A172 (cell line): ENCODE measurements at places on chromosomes 3 and 15.

GRCh38 chr3:52234516-52235447 is 4.2 kb downstream of the TWF2 start:
- no peak for DNase-seq

GRCh38 chr3:113174801-113175485 is 36.4 kb upstream of the BOC start:
- no peak for DNase-seq

GRCh38 chr15:63553388-63553791 is 43.8 kb upstream of the FBXL22 start:
- DNase-seq: peak; percentile 74

DNA sequence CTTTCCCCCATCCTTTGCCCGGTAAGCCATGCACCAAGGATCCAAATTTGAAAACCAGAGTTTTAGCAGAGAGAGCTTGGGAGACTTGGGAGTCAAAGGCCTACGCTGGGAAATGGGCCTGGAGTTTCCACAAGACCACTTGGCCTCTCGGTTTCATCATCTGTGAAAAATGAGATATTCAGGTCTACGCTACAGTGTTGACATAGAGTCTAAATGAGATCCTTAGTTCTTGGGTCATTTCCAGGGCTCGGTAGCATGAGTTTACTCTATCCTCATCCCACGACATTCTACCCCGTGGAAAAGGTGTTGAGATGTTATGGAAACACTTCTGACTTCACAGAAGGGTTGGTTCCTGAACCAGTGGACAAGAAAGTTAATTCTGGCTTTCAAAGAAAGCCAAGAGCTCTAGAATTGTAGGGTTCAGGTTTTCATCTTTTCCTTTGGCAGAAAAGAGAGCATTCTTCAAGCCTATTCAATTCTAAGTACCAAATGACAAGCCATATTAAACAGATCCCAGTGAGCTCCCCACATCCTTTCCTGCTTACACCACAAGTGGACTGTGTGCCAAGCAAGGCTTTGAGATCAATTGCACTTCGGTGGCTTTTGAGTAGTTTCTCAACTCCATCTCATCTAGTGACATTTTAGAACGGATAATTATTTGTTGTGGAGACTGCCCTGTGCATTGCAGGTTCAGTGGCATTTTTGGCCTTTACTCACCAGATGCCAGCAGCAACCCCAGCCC is 219.7 kb downstream of the SLCO3A1 start:
- no peak for DNase-seq

DNA sequence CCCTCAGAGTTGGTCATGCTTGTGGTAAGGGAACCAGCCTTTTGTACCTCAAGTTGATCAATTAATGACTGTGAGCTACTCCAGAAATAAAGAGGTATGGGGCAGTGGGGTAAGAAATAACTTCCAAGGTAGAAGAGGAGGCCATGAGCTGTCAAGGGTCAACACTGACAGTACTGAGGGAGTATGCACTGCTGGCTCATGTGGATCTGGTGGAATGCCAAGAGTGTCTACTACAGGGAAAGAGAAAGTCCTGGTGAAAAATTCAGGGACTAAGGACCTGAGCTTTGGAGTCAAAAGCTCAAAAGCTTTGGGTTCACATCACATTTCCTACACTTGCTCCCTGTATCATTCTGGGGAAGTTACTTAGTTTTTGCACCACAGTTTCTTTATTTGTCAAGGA is 154.9 kb downstream of the SEMA6D start:
- no peak for DNase-seq

- no peak for DNase-seq
These were observed 6.6 kb downstream of the HTR3C start for GRCh38 chr3:184059424-184059823.

DNA sequence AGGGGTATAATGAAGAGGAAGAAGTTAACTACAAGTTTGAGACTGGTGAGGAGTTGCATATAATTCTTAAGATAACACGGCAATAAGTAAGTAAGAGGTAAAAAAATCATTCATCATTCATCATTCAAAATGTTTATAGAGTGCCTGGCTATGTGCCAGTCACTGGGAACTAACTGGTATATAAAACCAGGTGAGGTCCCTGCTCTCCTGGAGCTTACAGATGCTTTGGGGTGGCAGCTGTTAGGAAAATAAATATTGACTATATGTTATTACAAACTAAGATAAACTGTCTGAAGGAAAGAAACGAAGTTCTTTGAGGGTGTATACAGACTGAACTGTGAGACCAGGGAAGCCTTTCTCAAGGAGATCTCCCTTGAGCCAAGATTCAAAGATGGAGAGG is 2.9 kb downstream of the CASR start:
- DNase-seq: no peak

GRCh38 chr3:115814778-115815380 is 191.6 kb downstream of the GAP43 start:
- peak; percentile 75 for DNase-seq

- no peak for DNase-seq
These were observed 32.5 kb downstream of the GADL1 start for GRCh38 chr3:30862004-30862403.

DNA sequence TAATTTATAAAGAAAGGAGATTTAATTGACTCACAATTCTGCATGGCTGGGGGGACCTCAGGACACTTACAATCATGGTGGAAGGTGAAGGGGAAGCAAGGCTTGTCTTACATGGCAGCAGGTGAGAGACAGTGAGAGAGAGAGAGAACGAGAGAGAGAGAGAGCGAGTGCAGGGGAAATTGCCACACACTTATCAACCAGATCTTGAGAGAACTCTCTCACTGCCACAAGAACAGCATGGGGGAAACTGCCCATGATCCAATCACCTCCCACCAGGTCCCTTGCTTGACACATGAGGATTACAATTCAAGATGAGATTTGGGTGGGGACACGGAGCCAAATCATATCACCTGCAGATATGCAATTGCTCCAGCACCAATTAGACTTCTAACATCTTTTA is 7.1 kb upstream of the RPL39L start:
- DNase-seq: no peak

- peak; percentile 82 for DNase-seq
These were observed 219.0 kb downstream of the ITPR1 start for GRCh38 chr3:4712109-4712508.

- no peak for DNase-seq
These were observed 374.3 kb downstream of the CTNNB1 start for GRCh38 chr3:41573591-41573990.

- no peak for DNase-seq
These were observed 45.4 kb downstream of the MAP6D1 start for GRCh38 chr3:183779896-183780465.

- no peak for DNase-seq
These were observed 11.9 kb downstream of the CA12 start for GRCh38 chr15:63369781-63370180.

GRCh38 chr15:100335335-100335999 is 6.3 kb downstream of the ADAMTS17 start:
- DNase-seq: no peak

DNA sequence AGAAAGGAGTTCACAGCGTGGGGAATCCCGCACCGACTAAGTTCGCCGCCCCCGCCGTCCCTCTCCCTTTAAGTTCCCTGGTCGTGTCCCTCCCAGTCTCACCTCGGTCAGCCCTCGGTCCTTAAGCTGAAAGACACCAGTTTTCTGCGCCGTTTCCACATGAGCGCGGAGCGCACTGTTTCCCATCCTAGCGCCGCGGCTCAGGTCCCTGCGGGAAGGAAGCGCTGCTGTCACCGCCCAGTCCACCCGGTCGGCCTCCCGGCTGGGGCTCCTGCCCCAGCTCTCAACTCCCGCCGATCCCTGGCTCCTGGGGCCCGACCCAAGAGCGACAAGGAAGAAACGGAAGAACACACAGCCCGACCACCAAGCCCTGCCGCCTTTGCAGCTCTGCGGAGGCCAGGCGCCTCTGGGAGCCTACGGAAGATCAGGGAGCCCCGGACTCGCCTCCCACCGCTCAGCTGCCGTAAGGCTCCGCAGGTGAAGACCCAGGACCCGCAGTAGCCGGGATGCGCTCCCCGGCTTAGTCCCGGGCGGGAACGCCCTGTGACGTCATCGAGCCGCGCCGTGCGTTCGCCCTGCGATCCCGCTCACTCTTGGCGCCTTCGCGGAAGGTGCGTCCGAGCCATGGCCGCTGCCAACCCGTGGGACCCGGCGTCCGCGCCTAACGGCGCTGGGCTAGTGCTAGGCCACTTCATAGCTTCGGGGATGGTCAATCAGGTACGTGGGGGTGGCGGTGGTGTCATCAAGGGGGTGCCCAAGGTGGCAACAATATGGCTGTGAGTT is at the start of the genes HAUS2 and LRRC57:
TSS of gene HAUS2 (plus strand) at position 590 of the 783 bp plus-strand sequence. CDS start at position 625, 35 bp downstream.
TSS of gene LRRC57 (minus strand) at position 545 of the 783 bp plus-strand sequence. CDS start at position 186, 359 bp downstream.
- peak; percentile 65 for DNase-seq

DNA sequence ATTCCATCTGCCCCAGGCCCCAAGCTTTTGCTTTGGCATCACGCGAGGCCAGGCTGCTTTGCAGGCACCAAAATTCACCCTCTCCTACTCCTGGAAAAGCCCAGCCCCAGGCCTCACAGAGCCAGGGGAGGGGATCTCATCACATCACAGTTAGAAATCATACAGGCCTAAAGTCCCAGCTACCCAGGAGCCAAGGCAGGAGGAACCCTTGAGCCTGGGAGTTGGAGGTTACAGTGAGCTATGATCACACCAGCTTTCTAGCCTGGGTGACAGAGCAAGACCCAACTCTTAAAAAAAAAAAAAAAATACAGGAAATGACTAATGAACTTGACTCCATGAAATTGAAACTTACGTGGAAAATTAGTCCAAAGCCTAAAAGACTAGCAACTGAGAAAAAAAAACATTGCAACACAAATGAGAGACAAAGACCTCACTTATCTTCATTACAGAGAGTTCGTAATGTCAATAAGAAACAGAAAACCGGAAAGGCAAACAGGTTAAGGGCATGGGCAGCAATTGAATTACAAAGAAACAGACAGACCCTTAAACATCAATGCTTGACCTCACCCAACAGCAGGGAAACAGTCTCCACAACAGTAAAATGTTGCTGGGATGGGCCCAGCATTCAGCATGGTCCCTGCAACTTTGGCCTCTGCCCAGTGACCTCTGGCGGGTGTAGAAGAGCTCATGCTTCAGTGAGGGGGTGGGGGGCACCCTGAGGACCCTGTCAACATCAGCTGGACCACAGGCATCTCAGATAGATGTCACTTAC is 151.5 kb downstream of the LRRK1 start:
- peak; percentile 64 for DNase-seq

DNA sequence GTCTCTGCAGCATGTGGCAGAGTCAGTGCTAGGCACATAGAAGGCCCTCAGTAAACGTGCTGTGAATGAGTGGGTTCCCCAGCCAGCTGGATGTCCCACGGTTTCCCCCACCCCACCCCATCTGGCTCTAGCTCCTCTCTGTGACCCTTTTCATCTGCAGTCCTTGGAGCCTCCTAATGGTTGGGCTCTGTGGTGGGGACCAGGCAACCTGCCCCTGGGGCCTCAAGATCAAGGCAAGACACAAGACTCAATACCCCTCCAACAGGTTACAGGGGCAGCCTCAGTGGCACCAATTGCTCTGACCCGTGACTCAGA is 17.1 kb upstream of the CYP11A1 start:
- DNase-seq: no peak

DNA sequence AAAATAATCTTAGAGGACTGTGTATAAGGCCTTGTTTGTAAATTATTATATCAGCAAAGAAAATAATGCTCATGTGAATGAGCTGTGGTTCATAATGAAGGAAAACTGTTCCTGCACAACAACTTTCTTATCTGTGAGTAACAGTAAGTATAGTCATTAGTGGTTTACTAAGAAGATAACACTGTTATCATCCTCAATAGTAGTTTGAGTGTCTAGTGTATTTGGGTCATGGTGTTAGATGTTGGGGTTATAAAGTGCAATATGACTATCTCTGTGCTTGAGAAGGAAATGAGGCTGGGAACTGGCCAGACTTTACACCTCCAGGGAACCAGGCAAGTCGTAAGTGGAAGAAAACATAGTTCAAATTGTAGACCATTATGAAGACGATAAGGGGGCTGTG is 15.6 kb downstream of the VPS8 start:
- no peak for DNase-seq

DNA sequence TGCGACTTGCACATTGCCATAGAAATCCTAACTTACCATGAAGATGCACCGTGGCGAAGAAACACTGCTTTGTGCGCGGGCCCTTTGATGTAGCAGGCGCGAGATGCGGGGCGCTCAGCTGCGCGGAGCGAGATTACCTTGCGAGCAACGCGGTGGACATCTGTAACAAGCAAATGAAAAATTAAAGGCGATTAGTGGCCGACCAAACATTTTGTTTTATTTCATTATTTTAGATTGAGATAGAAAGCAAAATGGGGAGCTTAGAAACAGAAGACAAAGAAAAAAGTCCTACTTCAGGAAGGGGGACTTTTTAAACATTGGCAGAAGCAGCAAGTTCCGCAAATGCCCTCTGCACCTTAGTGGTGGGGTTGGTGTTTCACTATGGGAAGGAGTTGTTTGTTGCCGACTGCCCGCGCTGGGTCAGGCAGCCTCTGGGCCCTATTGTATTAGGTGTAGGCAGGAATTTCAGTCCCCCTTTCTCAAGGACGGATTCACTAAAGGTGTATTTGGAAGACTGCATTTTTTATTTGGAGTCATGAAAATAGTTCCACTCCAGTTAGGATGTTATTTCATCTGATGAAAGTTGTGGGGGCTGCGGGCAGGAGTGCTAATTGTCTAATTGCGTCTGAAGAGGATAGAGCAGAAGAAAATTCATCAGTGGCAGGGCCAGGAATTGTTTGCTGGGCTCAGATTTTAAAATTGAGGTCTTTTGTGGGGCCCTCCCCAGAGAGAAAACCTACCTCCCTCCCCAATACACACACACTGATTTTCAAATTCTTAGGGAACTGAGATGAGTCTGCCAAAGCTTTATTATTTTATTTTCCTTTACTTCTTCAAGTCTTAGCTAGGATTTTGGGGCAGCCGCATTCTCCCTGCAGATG is 17.4 kb downstream of the ZIC4 start:
- DNase-seq: no peak

DNA sequence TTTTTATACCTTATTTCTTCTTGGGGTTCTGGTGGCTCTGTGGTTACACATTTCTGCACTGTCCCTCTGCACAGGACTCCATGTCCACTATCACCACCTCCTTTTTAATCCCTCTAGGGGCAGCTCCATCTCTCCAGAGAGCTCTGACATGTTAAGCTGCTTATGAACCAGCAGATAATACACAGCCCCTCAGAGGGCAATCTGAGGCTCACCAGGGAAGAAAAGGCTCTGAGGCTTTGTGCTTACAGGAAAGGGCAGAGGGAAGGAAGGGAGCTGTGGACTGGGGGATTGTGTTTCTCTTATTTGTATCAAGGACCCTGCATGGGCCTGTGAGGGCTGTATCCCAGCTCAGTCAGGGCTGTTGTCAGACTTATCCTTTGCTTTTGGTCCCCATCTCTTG is 164.5 kb downstream of the EPHB1 start:
- DNase-seq: no peak

- DNase-seq: peak; percentile 54
These were observed 60.5 kb downstream of the SH3BP5 start for GRCh38 chr3:15271785-15272381.

GRCh38 chr15:60803059-60803458 is 324.1 kb upstream of the ICE2 start:
- DNase-seq: no peak

DNA sequence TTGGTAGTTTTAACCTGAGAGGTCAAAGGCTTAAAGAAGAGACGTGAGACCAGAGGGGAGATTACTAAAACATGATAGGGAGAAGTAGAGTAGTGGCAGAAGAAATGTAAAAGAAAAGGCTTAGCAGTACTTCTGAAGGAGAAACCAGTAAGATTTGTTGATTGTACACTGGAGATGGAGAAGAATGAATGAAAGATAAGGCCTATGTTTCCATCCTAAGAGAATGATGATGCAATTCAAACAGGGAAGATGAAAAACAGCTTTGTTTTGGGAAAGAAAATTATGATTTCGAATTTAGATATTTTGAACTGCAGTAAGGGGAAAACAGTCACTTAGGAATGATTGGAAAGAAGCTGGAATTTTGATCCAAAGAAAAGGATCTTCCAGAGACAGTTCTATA is 97.4 kb upstream of the PLXND1 start:
- DNase-seq: no peak
